Activated CD4-positive, alpha-beta T cell treated with anti-CD3 and anti-CD28 coated beads for 1 hour (primary cell): ENCODE measurements at places on chromosomes 6 and 20.

DNA sequence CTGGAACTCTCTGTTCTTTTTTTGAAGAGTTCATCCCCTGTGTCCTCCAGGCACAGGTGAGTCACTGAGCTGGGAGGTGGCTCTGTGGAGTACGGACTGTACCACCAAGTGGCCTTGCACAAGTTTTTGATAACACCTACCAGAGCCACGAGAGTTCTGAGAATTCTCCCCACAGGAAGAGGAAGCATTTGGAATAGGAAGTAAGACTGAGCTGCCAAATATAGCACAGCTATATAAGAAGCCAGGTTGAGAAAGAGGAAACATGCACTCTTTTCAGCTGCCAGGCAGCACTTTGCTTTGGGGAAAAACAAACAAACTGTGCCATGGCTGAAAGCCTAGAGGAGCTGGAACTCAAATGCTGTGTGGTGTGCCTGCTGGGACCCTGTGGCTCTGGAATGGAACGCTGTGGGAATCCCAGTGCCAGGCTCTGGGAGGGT is 70.8 kb upstream of the RIPOR2 start:
- DNase-seq = no peak

DNA sequence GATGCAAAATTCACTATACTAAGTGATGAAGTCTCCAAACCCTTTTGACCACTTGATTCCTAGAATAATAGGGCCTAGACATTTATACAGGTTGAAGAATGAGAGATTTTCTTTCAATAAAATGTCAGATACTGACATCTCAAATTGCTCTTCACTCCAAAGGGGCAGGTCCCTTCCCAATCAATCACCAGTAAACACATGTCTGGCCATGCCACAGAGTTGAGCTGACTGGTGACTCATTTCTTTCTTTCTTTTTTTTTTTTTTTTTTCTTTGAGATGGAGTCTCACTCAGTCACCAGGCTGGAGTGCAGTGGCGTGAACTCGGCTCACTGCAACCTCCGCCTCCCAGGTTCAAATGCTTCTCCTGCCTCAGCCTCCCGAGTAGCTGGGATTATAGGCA is 388.6 kb upstream of the BTBD3 start:
- DNase-seq = no peak

DNA sequence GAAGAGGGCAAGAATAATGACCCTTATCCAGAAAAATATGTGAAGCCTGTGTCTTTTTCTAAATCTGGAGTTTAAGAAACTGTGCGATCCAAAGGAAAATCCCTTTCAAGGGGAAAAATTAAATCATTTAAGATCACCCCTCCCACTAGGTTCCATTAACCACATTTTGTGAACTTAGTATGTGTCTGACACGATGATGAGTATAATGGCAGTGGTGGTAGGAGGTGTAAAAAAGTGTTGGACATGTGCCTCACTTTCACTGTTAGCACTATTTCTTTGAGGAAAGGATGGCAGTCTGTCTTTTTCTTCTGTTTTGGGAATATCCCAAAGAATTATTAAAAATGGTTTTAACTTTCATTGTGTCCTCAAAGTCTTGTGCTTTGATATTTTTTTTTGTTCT is 392.3 kb upstream of the CITED2 start:
- no peak for DNase-seq

- no peak for DNase-seq
Observed at GRCh38 chr6:165820934-165821333, 157.9 kb upstream of the PDE10A start.

DNA sequence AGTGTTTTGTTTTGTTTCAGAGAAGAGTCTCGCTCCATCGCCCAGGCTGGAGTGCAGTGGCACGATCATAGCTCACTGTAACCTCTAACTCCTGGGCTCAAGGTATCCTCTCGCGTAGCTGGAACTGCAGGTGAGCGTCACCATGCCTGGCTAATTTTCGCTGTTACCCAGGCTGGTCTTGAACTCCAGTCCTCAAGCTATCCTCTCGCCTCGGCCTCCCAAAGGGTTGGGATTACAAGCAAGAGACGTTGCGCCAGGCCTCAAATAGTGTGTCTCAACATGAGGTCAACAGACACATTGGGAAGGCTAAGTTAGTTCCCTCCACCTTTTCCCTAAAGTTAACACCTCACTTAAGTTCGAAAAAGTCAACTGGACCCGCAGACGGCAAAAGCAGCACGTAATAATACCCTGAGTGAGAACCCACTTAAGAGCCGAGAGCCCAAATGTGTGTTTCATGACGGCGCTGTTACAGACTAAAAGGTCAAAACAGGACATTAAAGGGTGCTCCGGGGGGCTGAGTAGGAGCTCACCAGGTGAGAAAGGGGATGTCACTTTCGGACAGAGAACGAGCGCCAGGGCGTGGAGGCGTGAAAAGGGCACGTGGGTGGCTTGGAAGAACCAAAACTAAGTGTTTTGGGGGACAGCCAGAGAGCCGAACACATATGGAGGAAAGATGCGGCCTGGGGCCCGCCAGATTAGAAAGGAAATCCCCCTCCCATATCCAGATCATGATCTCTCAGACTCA is 499 bp downstream of the TTI1 start:
- DNase-seq = no peak
